ENCODE measurements at places on chromosomes 5 and 9. TPM values are rescaled to one million over a fixed set of nuclear protein-coding genes. Genes with fewer than 3 reads are reported as not detected.

LOX gene
- 136 TPM for polyA plus RNA-seq

COL15A1 gene
- 13.3 TPM for polyA plus RNA-seq

CCDC152 gene
- polyA plus RNA-seq = 1.4 TPM

MEF2C gene
- polyA plus RNA-seq = 9.3 TPM

TRPM6 gene
- polyA plus RNA-seq = 0.02 TPM

- DNase-seq = no peak
Observed at GRCh38 chr5:159440968-159441367, 110.7 kb upstream of the IL12B start.

DNA sequence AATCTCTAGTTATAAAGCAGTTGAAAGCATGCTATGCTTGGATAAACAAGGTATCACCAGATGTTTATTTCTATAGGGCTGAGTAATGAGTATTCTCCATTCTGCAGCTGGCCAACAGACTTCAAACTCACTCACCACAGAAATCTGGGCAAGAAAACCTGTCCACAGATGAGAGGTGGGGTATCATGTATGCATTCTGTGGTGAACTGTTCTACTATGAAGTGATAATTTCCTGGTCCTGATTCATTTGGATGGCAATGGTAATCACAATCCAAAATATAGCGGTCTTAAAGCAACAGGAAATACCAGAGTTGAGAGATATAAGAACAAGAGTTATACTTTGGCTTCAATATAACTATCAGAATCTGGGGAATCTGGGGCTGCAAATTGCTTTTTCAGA, 65.9 kb upstream of the EFNA5 start:
- peak; percentile 94 for DNase-seq

DNA sequence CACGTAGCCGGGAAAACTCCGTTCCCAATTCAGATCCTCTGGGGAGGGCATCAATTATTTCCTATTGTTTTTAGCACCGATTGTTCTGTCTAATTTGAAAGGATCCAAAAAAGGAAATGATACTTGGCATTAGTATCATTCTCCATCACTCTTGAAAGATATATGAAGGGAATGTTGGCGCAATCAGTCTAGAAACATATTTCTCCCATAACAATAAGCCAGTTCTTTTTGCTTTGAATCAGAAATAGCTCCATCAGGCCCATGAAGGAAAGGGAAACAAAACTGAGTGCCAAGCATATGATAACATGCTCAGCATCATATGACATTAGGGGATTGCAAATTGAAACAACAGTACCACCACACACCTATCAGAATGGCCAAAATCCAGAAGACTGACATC, 39.8 kb downstream of the SRD5A1 start:
- DNase-seq = no peak

DNA sequence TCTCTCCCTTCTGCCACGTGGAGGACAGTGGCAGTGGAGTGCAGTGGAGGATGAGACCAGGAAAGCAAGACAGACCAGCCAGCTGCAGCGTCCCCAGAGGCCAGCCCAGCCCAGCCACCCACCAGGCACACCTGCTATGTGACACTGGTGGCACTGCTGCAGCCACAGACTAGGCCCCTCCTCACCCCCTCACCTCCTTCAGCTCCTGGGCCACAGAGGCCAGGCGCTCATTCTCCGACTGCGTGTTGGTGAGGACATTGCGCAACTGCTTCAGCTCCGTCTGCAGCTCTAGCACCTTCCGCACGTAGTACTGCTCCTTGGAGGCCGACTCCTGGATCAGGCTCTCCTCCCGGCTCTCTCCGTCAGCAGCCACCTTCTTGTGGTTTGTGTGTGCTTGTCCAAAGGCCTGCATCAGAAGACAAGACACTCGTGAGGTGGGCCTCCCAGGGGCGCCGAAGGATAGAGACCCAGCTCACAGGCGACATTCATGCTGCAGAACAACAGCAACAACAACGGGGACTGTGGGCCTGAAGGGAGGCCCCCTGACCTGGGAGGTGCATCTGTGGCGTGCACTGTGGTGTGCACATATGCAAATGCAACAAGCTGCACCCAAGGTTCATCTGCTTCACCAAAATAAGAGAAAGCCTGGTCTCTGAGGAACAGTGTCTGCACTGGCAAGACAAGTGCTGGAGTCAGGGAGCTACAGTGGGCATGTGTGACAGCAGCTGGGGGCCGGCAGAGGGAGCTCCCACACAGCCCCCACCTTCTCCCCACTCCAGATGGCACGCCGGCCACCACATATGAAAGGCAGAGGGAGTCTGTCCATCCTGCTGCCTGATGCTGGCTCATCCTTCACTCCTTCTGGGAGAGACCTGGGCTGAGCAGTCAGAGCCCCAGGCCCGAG, 35.5 kb downstream of the BICD2 start:
- no peak for DNase-seq

DNA sequence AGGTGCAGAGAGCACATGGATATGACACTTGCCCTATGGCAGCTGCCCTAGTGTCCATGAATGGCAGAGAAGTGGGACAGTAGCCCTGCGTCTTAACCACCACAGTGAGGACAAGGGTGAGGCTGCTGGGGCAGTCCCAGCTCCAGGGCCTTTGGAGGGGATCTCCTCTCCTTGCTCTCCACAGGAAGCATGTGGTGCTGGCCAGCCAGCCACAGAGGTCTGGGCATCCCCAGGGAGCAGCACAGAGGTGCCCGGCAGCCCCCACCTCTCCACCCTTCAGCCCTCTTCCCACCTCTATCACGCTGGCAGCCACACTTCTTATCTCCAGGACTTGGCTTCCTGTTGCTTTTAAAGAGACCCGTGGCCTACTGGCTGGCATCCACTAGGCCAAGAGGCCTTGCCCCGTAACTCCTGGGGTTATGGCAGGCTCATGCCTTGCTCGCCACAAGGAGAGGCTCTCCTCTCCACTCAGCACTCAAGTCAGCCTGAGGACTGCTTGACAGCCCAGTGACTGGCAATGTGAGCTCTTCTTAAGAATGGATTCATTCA, 21.9 kb downstream of the CSF2 start:
- no peak for DNase-seq

- no peak for DNase-seq
Observed at GRCh38 chr9:14303521-14303920, 10.4 kb downstream of the NFIB start.

GRCh38 chr9:126114850-126115460, 211.7 kb upstream of the MVB12B start:
- DNase-seq = no peak

- DNase-seq = no peak
Observed at GRCh38 chr5:159955056-159955624, 38.9 kb downstream of the ADRA1B start.

DNA sequence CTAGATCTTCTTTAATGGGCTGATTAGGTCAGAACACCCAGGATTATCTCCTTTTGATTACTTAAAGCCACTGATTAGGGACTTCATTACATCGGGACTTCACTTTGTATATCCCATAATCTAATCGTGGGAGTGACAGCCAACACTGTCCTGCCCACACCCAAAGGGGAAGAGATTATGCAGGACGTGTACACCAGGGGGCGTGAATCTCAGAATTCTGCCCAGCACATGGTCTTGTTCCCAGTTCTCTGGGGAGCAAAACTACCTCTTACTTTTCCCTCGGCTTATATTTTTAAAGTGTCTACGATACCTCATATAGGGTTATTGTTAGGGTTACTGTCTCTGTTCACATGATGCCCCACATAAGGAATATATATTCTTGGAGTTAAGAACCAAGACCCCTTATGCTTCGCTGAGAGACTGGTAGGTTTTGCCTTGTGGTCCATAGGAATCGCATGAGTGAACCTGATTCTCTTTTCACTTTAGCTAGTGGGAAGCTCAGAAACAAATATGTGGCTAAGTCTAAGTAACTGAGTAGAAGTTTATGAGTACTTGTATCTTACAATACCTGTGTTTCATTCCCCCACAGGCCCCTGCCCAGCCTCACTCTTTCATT, 192.7 kb downstream of the GNA14 start:
- DNase-seq = no peak

DNA sequence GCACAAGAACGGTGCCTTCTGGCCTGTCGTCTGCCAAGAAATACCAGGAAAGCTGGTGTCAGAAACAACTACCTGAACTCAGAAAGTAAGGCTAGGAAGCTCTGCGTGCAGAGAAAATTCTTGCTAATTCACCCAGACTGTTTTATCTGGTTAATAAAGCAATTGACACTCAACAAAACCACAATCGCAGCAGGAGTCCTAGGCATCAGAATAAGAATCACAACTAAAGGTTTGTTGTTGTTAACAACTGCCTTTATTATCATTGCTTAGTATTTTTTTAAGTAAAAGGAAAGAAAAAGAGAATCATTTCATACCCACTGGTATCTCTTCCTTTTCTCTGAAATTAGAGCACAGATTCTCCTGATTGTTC, 3.9 kb upstream of the ISL1 start:
- no peak for DNase-seq

Data from fibroblast of lung (primary cell).